ENCODE measurements at places on chromosomes 1 and 21.
A peak's percentile ranks its signal among the peaks of the same experiment; 100 is the strongest.

GRCh38 chr1:167541610-167542009 is 12.0 kb downstream of the CREG1 start:
- DNase-seq = no peak

DNA sequence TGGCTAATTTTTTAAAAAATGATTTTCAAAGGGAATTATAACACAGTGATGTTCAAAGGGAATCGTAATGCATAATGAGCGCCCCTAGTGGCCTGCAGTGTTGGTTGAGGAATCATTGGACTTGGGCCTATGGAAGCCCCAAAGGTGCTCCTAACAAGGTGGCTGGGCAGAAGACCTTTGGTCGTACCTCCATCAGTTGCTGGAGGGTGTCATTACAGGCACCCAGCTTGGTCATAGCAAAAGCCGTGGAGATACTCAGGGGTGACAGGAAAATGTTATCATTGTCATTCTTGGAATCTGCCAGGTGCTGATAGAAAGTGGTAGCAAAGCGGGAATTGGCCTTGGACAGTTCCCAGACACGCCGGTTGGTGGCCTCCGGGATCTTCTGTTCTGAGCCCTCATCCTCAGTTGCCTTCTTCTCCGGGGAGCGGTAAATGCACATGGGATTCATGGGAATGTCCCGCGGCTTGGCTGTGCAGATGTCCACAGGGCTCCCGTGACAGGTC is 2.7 kb downstream of the SERPINC1 start:
- peak; percentile 49 for DNase-seq

DNA sequence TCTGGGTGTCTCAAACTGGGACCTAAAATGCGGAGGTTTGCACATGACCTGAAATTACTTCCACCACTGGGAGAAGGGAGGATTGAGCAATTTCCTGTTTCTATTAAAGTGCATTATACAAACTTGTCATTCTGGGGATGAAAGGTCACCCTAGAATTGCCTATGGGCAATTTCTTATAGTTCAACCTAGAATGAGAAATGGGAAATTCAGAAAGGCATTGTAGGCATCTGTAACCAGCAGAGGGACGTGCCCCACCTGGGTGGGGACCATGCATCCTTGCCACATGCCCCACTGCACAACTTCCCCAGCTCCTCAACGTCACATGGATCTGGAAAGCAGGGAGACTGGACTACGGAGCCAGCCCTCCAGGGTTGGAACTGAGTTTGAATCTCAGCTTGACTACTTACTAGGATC is 47.0 kb downstream of the MRPL39 start:
- no peak for DNase-seq

- DNase-seq = no peak
Observed at GRCh38 chr21:27703791-27704190, 736.9 kb upstream of the ADAMTS5 start.

- DNase-seq = no peak
Observed at GRCh38 chr1:241167121-241167630, 189.8 kb downstream of the RGS7 start.

DNA sequence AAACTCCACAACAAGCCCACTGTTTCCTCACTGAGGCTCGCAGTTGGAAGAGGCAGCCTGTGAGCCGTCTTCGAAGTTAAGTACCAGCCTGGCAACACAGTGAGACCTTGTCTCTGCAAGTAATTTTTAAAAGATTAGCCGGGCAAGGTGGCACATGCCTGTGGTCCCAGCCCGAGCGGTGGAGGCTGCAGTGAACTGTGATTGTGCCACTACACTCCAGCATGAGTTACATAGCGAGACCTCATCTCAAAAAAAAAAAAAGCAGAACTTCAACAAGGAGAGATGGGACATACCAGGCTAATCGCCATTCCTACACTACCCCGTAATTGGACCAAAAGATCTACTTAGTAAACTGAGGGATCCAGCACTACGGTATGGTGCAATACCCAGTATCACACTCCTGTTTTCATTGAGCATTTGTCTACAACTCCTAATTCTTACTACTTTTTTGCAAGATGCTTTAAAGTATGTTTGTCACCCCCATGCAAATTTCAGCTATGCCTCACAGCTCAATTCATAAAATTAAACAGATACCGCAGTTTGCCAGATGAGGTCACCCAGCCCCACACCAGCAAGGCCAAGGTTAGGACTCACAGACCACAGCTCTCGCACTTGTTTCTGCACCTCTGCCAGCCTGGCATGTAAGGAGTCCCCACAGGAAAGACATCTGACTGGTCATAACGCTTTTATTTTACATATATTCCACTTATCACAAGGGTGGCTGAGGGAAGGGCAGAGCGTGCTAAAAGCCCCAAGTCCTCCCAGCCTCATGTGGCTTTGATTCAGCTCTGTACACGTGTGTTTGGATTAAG is 21.0 kb downstream of the SDE2 start:
- DNase-seq = no peak

DNA sequence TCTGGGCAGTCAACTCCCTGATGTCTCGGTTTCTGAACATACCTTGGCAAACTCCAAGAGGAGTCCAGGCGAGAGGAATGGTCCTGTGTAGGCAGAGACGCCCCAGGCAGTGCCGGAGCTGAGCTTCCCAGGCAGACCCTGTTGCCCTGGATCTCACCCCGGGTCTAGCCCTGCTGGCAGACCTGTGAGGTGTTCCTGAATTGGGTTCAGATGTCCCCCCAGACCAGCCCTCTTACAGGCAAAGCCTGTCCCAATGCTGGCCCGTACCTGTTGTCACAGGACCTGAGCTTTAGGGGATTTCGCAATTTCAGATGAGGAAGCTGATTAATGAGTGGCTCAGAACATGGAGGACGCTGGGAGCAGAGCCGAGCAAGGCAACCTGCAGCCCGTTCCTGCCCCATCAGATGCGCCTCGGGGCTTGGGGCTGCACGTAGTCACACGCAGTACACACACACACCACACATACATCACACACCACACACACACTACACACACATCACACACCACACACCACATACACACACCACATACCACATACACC is 38.5 kb upstream of the PDE9A start:
- peak; percentile 80 for DNase-seq

GRCh38 chr1:183632964-183633363 is 2.6 kb downstream of the ARPC5 start:
- DNase-seq = no peak
